Adipose tissue (tissue), 3 donors: ENCODE measurements at places on chromosomes 6 and 20. TPM values are rescaled to one million over a fixed set of nuclear protein-coding genes. Genes with fewer than 3 reads are reported as not detected.

Gene AVP
- polyA plus RNA-seq = not detected

Gene CD40
- 21.1 TPM for polyA plus RNA-seq

Gene PAK5
- 0.44 TPM for polyA plus RNA-seq

Gene PRDM13
- not detected for polyA plus RNA-seq

Gene GSTA3
- polyA plus RNA-seq = not detected

Gene HSPA1L
- polyA plus RNA-seq = 0.80 TPM

Gene TREML2
- 0.13 TPM for polyA plus RNA-seq

Gene IL20RA
- polyA plus RNA-seq = 1.0 TPM

Gene LGSN
- not detected for polyA plus RNA-seq

Gene SUMO4
- not detected for polyA plus RNA-seq

Gene SLC26A8
- polyA plus RNA-seq = 0.43 TPM

Gene SYNDIG1
- 0.07 TPM for polyA plus RNA-seq

Gene LST1
- 3.1 TPM for polyA plus RNA-seq

Gene TNNC2
- 3.0 TPM for polyA plus RNA-seq

Gene APMAP
- 341 TPM for polyA plus RNA-seq

Gene POPDC3
- polyA plus RNA-seq = 0.68 TPM

Gene LTB
- 6.7 TPM for polyA plus RNA-seq
